ENCODE measurements at places on chromosomes 11 and 22.

- DNase-seq, result peak; percentile 73
These were observed 22.5 kb upstream of the SEPTIN5 start for GRCh38 chr22:19691721-19692341.

GRCh38 chr11:72069787-72070251 is 10.5 kb downstream of the NUMA1 start:
- DNase-seq, result peak; percentile 15

- no peak for DNase-seq
These were observed 33.2 kb downstream of the OR2AG2 start for GRCh38 chr11:6738590-6738989.

DNA sequence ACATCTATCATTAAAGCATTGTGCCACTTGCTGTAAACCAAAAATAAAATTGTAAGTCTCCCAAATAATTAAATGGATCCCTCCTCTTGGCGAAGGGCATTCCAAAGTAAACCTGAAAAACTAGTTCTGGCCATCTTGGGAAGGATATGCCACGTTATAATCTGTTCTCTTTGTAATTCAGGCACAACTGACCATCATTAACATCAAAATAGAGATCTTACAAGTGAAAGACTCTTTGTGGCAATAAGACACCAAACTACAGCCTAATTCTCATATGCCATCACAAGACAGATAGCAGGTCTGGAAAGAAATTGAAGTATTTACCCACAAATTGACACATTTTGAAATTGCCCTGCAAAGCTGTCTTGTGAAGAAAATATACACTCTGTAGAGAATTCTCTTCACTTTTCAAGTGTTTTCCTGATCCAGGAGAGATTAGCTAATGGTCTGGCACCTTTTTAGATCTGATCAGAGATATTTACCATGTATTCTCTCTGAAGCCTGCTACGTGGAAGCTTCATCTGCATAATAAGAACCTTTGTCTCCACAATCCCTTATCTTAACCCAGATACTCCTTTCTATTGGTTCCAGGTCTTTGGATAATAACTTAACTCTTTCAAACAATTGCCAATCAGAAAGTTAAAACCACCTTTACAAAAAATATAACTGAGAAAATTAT is 630.4 kb upstream of the CCDC179 start:
- DNase-seq, result peak; percentile 68

DNA sequence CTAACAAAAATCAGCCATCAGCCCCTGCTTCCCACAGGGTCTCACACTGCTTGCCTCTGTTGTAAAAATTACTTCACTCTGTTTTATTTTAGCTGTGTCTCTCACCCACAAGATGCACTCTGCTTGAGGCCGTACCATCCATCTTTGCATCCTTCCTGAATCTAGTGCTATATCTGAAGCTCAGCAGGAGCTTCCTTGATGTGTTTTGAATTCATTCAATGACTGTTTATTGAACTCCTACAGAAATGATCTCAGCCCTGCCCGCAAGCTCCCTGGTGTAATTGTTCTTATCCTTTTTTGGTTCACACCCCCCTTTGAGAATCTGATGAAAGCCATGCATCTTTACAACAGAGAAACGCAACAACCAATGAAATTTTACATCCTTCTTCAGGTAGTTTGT is 310.2 kb upstream of the ZC3H12C start:
- DNase-seq, result no peak

GRCh38 chr11:16813126-16813525 is 74.7 kb downstream of the C11orf58 start:
- no peak for DNase-seq

DNA sequence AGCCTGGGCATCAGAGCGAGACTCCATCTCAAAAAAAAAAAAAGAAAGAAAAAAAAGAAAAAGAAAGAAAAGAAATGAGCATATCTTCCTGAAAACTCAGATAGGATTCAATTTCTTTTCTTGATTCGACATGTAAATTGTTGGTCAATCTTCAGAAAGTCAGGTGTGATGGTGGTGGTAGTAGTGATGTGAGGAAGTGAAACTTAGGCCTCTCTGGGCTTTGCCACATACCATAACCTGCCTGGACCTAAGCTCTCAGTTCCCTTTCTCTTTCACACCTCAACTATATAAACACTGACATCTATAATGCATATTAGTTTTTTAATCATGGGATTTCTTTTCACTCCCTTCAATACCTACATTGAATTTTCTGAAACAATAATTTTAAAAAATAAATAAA is 98.0 kb upstream of the TBCEL start:
- no peak for DNase-seq

GRCh38 chr11:105371311-105371710 is 231.7 kb upstream of the CARD18 start:
- no peak for DNase-seq

GRCh38 chr22:26902401-26903029 is 245.1 kb downstream of the MIAT start:
- no peak for DNase-seq

GRCh38 chr11:68956142-68956541 is 24.6 kb downstream of the MRGPRD start:
- DNase-seq, result peak; percentile 64

GRCh38 chr22:24236656-24237055 is 8.2 kb downstream of the GGT5 start:
- DNase-seq, result no peak

- no peak for DNase-seq
These were observed 114.1 kb downstream of the VPREB1 start for GRCh38 chr22:22358686-22359085.

- DNase-seq, result no peak
These were observed 2.7 kb downstream of the SPA17 start for GRCh38 chr11:124676386-124676785.

DNA sequence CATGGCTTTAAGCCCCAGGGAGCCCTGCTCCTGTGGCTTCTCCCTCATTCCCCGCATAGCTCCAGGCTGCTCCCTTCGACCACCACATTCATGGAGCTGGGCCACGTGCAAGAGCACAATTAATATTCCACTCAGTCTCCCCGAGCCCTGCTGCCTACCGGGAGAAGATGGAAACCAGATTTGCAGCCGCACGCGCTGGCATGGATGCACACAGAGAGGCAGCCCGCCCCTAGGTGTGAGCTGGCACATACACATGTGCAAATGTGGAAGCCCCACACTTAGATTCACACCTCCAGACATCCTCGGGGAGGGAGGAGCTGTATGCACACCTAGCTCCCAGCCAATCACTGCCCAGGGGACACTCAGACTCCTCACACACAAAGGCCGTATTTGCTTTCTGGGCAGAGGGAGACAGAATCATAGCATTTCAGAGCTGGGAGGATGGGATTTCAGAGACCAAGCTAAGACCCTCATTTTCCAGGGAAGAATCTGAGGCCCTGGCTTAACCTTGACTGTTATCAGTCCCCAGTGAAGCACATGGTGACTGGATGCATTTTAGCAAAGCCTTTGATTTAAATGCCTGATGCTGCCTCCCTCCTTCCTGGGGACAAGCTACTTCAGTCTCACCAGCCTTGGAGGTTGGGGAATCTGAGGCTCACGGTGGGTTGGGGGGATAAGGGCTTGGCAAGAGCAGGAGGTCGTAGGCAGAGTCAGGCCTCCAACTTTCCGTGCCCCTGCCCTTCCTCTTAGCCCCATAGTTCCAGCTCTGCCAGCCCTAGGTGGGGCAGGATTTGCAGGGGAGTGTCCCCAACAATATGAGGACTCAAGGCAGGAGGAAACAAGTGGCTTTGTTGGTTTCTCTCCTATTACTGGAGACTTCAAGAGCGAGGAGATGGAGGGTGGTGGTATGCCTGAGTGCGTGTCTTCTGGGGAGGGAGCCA is 5.3 kb upstream of the CREB3L1 start:
- DNase-seq, result no peak

GRCh38 chr11:102552447-102553194 is 22.1 kb upstream of the MMP7 start:
- DNase-seq, result no peak

DNA sequence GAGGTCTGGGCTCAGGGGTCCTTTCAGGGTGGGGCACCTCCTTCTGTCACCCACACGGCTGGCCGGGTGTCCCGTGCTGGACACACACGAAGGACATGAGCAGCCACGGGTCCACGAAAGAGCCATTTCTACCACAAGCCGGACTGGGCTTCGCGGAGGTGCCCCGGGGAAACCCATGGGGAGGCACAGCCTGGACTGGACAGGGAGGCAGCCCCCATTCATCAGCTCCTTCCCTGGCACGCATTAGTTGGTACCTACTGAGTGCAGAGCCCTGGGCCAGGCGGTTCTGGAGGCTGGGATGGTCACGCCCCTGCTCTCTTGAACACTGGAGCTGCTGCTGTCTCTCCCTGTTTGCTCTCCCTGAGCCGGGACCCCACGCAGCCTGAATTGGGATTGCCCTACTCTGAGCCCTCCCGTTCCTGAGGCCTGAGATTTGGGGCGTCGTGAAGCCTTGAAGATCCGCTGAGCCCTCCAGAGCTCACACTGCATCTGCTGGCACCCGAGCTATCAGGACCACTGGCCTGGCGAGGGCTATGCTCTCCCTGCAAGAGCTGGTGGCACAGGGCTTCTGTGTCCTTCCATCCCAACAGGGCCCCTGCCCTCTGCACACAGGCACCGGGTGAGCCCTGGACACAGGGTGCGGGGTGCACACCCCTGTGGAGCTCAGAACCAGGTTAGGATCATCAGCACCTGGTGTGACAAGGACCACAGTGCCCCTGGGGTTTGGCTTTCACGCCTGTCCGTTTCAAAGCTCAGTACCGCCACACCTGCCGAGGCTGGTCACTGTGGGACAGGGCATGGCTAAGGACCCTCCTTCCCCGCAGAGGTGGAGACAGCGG is 84.6 kb downstream of the MYEOV start:
- no peak for DNase-seq

GRCh38 chr22:26953012-26953883 is 295.9 kb downstream of the MIAT start:
- DNase-seq, result peak; percentile 68

GRCh38 chr11:111205632-111206385 is 39.7 kb upstream of the POU2AF2 start:
- no peak for DNase-seq

GRCh38 chr11:29782447-29782846 is 234.4 kb downstream of the KCNA4 start:
- DNase-seq, result no peak

Data from GM23338 (cell line).